ENCODE measurements at places on chromosomes 3 and 15.
A peak's percentile ranks its signal among the peaks of the same experiment; 100 is the strongest.

DNA sequence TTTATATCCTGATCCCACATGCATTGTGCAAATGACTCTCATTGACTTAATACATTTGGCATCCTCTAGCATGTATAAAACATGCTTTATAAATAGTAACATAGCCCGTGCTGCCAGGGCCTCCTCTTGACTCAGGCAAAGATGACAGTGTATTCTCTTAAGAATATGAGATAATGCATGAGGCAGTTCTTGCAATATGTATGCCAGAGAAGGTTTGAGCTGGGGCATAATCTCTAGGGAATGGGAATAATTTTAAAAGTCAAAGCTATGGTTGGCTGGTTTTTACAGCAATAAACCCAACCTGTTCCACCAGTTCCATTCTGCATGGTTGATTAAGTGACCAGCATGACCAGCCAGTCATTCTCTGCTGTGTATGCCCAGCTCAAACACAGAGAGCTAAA, 179.0 kb upstream of the PFN2 start:
- DNase-seq: peak; percentile 53

GRCh38 chr3:68458581-68458980, 473.8 kb downstream of the TAFA4 start:
- DNase-seq: no peak

GRCh38 chr3:74067296-74067695, 442.6 kb upstream of the PDZRN3 start:
- DNase-seq: peak; percentile 29

GRCh38 chr15:85280203-85280602, 100.2 kb upstream of the AKAP13 start:
- no peak for DNase-seq

DNA sequence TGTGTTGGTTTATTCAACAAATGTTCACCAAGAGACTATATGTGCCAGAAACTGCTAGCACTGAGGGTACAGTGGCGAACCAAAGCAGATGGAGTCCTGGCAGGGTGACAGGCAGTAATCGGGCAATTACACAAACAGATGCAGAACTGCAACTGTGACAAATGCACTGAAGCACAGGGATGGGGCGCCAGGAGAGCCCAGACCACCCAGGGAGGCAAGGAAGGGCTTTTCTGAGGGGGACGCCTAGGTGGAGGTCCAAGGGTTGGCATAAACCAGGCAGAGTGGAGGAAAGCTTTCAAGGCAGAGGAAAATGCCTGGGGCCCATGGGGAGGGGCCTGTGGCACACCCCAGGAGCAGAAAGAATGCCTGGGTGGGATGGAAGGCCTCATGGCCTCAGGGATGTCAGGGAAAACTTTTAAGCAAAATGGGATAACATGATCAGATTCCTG, 5.5 kb downstream of the DIS3L start:
- no peak for DNase-seq

DNA sequence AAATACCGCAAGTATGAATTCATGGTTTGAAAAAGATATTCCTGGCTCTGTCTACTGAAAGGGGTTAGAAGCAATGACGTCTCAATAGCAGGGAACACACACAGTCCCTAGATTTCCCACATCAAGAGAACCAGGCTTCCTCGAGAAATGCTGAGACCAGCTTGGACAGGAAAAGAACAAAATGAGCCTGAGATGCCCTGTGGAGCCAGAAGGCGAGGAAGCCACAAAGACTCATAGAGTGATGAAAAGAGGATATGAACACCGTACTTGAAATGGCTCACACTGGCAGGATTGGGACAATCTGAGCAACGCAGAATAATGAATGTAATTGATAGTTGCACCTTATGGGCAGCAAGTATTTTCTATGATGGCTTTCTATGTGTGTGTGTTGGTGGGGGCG, 302.4 kb upstream of the ATP10A start:
- DNase-seq: no peak

GRCh38 chr3:117873249-117873600, 1161.4 kb downstream of the IGSF11 start:
- no peak for DNase-seq

GRCh38 chr15:74130155-74130848, at the start of gene ISLR2:
TSS of gene ISLR2 (plus strand) at chr15:74130586. CDS start at chr15:74132755, 2,169 bp downstream.
- no peak for DNase-seq

- no peak for DNase-seq
Observed at GRCh38 chr15:60325905-60326304, 71.9 kb downstream of the ANXA2 start.

GRCh38 chr15:71712182-71712581, 98.2 kb upstream of the NR2E3 start:
- no peak for DNase-seq

All from fibroblast of skin of left biceps (primary cell).